ENCODE measurements at places on chromosomes 1 and 21. TPM values are rescaled to one million over a fixed set of nuclear protein-coding genes. Genes with fewer than 3 reads are reported as not detected.

GRCh38 chr1:221998186-221998612, 256.3 kb upstream of the DUSP10 start:
- no peak for DNase-seq

NT5C1A gene
- total RNA-seq = 2.0 TPM

GRCh38 chr1:20574686-20575540, 14.0 kb upstream of the CDA start:
- no peak for DNase-seq

S100A12 gene
- total RNA-seq = 63.8 TPM

VWA5B1 gene
- 0.39 TPM for total RNA-seq

TSACC gene
- not detected for total RNA-seq

LIN28A gene
- not detected for total RNA-seq

GRCh38 chr1:93007941-93008577, 46.8 kb upstream of the DIPK1A start:
- no peak for DNase-seq

IVL gene
- total RNA-seq = 71.5 TPM

DNA sequence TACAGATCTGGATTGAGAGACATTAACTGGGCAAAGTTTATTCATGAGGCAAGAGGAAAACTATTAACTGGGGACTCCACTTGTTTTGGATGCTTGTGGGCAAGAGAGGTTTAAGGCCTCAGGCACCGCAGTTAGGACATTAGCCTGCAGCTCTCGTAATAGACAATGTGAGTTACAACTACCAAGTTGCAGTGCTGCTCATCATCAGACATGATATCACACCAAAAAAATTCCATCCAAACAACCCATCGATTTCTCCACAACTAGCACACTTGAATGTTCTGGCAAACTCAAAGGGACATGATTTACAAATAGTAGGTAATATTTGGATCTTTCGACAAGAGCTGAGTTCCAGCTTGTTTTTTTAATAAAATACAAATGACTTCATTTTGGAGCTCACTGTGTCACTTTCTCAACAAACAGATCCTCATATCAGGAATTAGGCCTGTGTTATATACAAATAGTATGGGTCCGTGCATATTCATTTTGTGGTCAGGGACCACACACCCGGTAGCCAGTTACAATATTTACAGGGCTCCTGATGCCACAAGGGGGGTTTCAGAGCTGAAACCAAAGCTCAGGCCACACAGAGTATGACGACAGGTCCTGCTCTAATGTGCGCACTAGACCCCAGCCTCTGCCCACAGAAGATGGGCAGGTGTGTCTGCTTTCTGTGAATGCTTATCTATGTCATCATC, 128.0 kb downstream of the TGFBR3 start:
- peak; percentile 61 for DNase-seq

PBX1 gene
- total RNA-seq = 57.2 TPM

TCHH gene
- 315 TPM for total RNA-seq

E2F2 gene
- total RNA-seq = 8.1 TPM

BRWD1 gene
- 112 TPM for total RNA-seq

ZBTB8A gene
- 10.9 TPM for total RNA-seq

DNA sequence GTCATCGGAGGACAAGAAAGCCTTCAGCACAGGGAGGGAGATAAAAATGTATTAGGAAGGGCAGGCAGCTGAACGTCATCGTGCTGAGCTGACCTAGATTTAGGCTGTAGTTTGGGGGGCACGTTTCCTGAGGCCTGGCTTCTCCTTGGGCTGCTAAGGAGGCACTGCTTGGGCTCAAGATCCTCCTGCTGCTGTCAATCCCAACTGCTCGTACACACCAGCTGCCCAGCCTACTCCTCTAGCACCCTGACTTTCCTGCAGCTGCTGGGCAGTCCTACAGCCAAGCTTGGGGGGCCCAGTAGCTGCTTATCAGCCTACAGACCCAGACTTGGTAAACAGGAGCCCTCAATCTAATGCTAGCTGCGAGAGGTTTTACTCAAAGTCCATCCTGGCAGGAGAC, 6.2 kb downstream of the TMEM35B start:
- no peak for DNase-seq

- DNase-seq = no peak
These were observed 155.1 kb upstream of the NRIP1 start for GRCh38 chr21:15219894-15220293.

RHCE gene
- total RNA-seq = 4.2 TPM

- no peak for DNase-seq
These were observed 364.1 kb upstream of the LYPLAL1 start for GRCh38 chr1:218809625-218810024.

- no peak for DNase-seq
These were observed 2.8 kb downstream of the DIRAS3 start for GRCh38 chr1:68047659-68048026.

MRPL39 gene
- total RNA-seq = 30.2 TPM

PKLR gene
- 0.20 TPM for total RNA-seq

GRCh38 chr21:34311561-34312330, 52.1 kb upstream of the KCNE2 start:
- DNase-seq = no peak

CHIT1 gene
- 2.6 TPM for total RNA-seq

DNA sequence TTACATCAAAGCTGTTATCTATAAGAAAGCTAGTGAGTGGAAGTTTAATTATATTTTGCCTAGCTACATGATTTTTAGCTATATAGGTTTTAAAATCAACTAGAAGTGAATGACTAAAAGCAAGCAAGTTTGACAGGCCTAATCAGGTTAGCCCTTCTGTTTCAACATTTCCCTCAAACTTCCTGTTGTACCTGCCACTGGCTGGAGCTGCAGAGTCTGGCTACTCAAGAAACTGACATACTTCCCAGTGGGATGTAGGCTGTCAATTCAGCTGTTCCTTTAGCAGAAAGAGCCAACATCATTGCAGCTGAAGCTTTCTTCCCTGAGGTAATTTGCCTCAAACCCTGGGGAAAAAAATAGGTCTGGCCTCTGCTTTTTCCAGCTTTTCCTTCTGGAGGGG, 87.1 kb upstream of the TNR start:
- no peak for DNase-seq

MTFR1L gene
- 29.3 TPM for total RNA-seq

DNA sequence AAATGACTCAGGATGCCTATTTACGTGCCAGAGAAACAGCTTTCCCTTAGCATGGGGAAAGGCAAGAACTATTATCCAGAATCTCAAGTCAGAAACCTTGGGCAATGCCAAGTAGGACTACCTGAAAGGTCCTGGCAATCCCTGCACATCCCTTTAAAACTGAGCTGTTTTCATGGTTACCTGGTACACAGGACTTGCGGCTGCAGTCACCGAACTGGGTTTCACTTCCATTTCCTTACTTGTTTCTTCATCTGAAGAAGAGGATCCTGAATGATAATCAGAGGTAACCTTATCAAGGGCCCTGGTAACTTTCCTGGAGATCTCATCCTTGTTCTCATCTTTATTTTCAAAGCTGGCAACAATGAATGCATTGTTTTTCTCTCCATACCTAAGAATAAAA, 14.3 kb downstream of the BTG3 start:
- DNase-seq = no peak

DNA sequence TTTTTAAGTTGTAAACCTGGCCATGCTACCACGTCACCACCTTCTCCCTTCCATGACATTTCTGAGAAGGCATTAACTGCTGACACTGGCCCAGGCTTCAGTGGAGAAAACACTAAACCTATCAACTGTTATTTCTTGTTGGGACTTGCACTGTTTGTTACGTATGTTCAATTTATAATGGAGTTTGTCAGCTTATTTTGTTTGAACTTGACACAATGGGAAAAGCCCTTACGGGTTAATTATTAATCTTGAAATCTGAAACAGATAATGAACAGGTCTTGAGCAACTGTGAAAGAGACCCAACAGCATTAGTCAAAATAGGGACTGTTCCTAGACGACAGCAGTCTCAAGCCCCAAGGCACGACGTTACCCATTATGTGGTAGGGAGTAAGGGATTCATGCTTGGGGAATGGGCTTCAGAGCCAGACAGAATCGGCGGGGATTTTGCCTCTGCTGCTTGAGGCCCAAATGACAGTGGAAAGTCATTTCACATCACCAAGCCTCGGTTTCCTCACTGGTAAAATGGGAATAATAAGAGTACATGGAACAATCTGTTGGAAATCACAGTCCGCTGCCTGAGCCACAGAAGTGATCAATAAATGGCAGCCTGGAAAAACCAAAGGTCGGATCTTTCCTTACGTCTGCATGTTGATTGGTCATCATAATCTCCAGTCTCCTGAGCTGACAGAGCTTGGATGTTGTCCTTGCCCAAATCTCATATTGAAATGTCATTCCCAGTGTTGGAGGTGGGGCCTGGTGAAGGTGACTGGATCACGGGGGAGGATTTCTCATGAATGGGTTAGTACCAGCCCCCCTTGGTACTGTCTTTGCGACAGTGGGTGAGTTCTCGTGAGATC, 44.5 kb downstream of the TIAM1 start:
- DNase-seq = no peak

GRCh38 chr1:209583408-209583807, at the start of gene CAMK1G:
Gene CAMK1G, plus strand, starts transcription at chr1:209583714. Its CDS starts 11,270 bp downstream, at chr1:209594984.
- no peak for DNase-seq

CASQ1 gene
- total RNA-seq = 109 TPM

DNA sequence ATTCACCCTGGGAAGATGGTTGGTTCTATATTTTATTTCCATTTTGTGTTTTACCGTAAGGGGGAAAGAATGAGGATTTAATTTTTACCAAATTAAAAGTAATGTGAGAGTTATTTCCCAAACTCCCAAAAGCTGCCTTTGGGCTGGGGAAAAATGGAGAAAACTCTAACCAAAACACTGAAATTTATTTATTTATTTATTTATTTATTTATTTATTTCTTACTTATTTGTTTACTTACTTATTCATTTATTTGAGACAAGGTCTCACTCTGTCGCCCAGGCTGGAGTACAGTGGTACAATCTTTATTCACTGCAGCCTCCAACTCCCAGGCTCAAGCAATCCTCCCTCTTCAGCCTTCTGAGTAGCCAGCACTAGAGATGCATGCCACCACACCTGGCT, 38.0 kb upstream of the ZBTB18 start:
- DNase-seq = no peak

HENMT1 gene
- 7.3 TPM for total RNA-seq

GRCh38 chr1:19067912-19068638, 111.6 kb upstream of the IFFO2 start:
- DNase-seq = no peak

DNA sequence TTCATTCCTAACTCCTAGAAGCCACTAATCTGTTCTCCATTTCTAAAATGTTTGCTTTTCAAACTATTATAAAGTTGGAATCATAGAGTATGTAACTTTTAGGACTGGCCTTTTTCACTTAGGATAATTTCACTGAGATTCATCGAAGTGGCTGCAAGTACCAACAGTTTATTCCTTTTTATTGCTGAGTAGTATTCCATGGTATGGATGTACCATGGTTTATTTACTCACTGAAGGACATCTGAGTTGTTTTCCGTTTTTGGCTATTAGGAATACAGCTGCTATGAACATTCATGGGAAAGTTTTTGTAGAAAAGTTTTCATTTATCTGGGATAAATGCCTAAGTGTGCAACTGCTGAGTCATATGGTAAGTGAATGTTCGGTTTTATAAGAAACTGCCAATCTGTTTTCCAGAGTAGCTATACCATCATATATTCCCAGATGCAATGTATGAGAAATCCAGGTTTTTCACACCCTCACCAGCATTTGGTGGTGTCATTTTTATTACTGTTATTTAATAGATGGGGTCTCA, 66.3 kb downstream of the SLC27A3 start:
- no peak for DNase-seq

GRCh38 chr1:66295803-66296202, 238.2 kb upstream of the SGIP1 start:
- no peak for DNase-seq

- DNase-seq = no peak
These were observed 270.8 kb downstream of the COL11A1 start for GRCh38 chr1:102837551-102837950.

- no peak for DNase-seq
These were observed 65.4 kb downstream of the LUZP1 start for GRCh38 chr1:23103001-23103889.

KCNJ6 gene
- 0.20 TPM for total RNA-seq

- no peak for DNase-seq
These were observed 994.6 kb upstream of the PRMT6 start for GRCh38 chr1:106061586-106062495.

GRCh38 chr1:197778366-197778945, 3.2 kb upstream of the DENND1B start:
- no peak for DNase-seq

GRCh38 chr1:67570486-67571143, 114.4 kb upstream of the GADD45A start:
- no peak for DNase-seq

ERICH3 gene
- 0.10 TPM for total RNA-seq

RPS27 gene
- 2,280 TPM for total RNA-seq

DNA sequence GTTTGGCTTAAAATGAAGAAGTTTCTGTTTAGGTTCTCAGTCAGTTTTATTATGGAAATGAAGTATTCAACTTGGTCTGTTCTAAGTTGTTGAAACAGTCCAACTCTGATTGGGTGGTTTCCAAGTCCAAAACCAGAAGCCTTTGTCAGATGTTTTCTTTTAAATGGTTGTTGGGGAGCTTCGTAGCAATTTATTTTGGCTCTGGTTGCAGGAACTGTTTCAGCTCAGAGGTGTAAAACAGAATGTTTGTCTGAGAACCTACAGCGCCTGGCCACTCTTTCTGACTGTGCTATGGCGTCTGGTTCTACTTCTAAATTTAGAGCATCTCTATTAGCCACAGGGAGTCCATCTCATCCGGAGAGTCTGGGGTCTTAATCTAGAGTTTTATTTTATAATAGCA, 582.6 kb upstream of the TMPRSS15 start:
- no peak for DNase-seq

- no peak for DNase-seq
These were observed 74.1 kb upstream of the JUN start for GRCh38 chr1:58857680-58858673.

DNA sequence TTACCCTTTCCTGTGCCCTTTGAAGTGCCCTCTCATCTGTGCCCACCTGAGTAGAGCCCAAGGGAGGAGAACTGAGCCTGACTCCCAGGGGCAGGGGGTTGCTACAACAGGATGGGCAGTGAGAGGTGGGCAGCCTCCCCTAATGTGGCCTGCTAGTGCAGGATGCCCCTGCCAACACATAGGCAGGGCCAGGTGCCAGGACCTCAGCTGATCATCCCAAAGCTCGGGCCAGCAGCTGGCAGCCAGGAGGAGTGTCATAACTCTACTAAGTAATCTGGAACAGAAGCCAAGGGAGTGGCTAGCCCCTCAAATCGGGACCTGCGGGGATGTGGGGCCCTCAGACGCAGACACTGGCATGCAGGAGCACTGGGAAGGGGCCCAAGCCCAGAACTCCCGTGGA, 208.8 kb upstream of the RAB4A start:
- no peak for DNase-seq

- DNase-seq = no peak
These were observed 37.3 kb downstream of the RGS4 start for GRCh38 chr1:163106364-163106987.

IGSF9 gene
- total RNA-seq = 8.4 TPM

- DNase-seq = no peak
These were observed 115.2 kb downstream of the ADGRL2 start for GRCh38 chr1:81915937-81916336.

WNT9A gene
- 1.5 TPM for total RNA-seq

- DNase-seq = no peak
These were observed 2.7 kb downstream of the PIK3CD start for GRCh38 chr1:9654051-9654833.

- no peak for DNase-seq
These were observed 3.2 kb upstream of the MAP1LC3C start for GRCh38 chr1:242002072-242002471.

- no peak for DNase-seq
These were observed 105.1 kb downstream of the PCBP3 start for GRCh38 chr21:45748593-45748992.

DLGAP3 gene
- total RNA-seq = under 0.01 TPM
